Effector memory CD4-positive, alpha-beta T cell (primary cell): ENCODE measurements at places on chromosomes 13 and 19.

GRCh38 chr13:80444240-80445015 is 103.5 kb upstream of the SPRY2 start:
- DNase-seq = no peak

GRCh38 chr13:33575378-33575777 is 242.6 kb upstream of the RFC3 start:
- no peak for DNase-seq

- no peak for DNase-seq
Measured at GRCh38 chr13:23963947-23964346, 66.6 kb upstream of the C1QTNF9B start.

DNA sequence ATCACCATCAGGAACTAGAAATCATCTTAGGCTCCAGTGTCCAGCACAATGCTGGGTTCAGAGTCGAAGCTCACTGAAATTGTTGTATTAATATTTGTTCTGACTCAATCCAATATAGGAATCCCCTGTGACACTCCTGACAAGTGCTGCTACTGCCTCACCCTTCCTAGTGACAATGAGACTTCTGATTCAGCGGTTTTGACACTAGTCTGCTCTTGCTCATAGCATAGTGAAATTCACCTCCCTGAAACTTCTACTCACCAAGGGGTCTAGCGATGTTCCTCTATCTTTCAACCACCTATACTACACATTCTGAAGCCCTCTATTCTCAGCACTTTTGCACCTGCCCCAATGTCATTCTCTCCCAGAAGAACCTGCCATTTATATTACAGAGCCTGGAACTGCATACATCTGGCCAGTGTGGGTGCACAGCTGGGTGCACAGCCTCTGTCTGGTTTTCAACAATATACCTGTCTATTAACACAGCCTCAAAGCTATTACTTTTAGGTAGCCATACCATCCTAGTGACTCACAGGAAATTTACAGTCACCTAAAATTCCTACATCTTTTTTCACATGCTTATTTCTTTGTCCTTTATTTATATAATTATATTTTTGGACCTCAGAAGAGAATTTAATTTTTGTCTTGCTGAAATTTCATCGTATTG is 88.3 kb downstream of the DOCK9 start:
- no peak for DNase-seq

DNA sequence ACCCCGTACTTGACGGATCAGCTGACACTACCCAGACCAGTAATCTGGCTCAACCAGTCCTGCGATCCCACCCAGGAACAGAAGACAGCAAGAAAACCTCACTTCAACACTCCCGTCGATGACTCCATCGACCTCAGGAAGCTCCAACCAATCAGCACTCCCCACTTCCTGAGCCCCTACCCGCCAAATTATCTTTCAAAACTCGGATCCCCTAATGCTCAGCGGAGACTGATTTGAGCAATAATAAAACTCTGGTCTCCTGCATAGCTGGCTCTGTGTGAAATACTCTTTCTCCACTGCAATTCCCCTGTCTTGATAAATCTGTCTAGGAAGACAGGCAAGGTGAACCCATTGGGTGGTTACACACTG is 1.2 kb downstream of the LSM4 start:
- DNase-seq = no peak

- DNase-seq = no peak
Measured at GRCh38 chr19:8403098-8403819, 9.8 kb upstream of the MARCHF2 start.

GRCh38 chr19:8069096-8069973 is 16.8 kb downstream of the CCL25 start:
- no peak for DNase-seq

- no peak for DNase-seq
Measured at GRCh38 chr13:21930536-21930935, 259.7 kb downstream of the FGF9 start.

GRCh38 chr13:97141564-97142005 is 80.5 kb upstream of the MBNL2 start:
- DNase-seq = no peak

DNA sequence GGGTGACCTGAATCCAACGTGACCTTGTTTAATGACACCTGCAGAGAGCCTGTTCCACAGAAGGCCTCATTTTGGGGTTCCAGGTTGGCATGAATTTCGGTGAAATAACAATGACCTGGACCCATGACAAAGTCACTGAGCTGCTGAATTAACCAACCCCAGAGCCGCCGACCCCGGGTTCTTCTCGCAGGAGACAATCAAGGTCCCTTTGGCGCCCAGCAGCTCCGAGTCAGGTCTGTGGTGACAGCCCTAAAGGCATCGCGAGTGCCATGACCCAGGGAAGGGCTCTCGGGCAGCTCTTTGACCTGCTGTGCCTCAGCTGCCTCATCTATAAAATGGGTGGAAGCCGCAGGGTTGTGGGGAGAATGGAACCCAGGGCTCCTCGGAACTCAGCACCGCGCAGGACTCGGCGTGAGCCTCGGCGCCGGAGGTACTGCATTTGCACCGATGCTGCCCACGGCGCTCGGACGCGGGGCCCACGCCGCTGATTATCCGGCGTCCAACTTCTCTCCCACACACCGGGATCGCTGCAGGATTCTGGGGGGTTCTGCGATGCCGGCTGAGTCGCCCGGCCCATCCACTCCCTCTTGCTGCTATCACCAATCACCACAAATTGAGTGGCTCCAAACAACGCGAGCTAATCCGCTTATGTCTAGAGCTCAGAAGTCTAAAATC is 5.7 kb downstream of the SHC2 start:
- no peak for DNase-seq
